ENCODE measurements at places on chromosomes 7 and 10.
A peak's percentile ranks its signal among the peaks of the same experiment; 100 is the strongest.

DNA sequence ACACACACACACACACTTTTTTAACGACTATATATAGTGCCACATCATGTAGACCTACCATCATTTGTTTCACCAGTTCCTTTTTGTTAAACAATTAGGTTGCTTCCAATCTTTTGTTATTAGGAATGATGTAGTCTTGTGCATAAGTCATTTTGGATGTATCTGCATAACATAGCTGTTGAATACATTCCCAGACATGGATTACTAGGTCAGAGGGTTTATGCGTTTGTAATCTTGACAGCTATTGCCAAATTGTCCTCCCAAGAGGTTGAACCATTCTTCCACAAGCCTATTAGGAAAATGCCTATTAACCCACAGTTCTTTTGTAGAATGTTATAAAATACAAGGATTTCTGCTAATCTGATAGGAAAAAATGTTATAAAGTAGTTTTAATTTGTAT, 87.3 kb downstream of the PALS2 start:
- no peak for DNase-seq

DNA sequence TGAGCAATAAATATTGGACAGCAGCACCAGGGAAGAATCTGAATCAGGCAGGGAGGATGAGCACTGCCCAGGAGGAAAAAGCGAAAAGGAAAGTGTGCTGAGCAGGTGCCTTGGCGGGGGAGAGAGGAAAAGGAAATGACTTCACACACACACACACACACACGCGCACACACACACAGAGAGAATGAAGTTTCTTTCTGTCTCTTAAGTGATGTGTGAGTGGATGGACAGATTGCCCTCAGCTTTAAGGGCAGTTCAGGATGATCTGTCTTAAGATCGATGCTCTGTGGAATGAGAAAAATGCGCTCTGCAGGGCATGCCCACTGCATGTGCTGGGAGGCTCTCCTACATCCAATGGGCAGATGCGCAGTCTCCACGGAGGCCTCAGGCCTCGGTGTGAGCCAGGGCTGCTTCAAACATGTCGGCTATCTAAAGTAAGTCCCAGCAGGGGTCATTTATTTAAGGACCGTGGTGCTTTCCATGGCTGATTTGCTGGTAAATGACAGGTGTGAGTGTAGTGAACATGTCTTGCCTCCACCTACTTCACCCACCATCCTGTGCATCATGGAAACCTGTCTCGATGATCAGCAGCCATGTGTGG, 2.5 kb upstream of the ACBD5 start:
- peak; percentile 48 for DNase-seq

DNA sequence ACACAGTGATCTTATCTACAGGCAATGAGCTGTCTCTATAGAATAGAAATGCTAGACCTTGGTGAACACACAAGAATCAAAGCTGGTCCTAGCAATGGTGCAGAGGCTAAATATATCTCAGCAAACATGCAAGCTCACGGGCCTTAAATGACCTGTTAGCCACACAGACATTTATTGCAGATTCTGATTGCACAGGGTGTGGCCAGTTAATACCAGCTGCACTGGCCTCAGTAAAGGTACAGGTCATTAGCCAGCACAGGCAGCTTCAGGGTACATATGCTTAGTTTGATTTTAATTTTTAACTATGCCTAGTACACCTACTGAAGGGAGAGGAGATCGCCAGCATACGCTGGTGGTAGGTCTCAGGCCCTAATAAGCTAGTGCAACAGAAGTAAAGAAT, 265.4 kb upstream of the DGKB start:
- no peak for DNase-seq

- no peak for DNase-seq
Measured at GRCh38 chr10:14219411-14219810, 111.3 kb downstream of the FRMD4A start.

DNA sequence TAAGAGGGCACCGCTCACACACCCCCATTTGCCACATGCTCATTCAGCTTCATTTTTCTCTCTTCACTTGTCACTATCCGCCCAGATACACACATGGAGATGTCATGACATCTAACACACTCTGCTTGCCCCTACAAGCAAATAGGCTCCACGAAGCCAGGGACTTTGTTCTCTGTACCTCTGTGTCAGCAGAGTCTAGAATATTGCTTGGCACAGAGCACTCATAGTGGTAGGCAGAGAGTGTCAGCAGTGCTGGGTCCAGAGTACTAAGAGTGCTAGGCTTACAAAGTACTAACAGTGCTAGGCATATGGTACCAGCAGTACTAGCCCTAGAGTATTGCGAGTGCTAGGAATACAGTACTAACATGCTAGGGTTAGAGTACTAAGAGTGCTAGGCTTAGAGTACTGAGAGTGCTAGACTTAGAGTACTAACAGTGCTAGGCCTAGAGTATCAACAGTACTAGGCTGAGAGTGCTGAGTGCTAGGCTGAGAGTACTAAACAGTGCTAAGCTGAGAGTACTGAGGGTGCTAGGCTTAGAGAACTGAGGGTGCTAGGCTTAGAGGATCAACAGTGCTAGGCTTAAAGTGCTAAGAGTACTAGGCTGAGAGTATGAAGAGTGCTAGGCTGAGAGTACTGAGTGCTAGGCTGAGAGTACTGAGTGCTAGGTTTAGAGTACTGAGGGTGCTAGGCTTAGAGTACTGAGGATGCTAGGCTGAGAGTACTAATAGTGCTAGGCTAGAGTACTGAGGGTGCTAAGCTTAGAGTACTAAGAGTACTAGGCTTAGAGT, 166.1 kb downstream of the PRKAG2 start:
- no peak for DNase-seq

DNA sequence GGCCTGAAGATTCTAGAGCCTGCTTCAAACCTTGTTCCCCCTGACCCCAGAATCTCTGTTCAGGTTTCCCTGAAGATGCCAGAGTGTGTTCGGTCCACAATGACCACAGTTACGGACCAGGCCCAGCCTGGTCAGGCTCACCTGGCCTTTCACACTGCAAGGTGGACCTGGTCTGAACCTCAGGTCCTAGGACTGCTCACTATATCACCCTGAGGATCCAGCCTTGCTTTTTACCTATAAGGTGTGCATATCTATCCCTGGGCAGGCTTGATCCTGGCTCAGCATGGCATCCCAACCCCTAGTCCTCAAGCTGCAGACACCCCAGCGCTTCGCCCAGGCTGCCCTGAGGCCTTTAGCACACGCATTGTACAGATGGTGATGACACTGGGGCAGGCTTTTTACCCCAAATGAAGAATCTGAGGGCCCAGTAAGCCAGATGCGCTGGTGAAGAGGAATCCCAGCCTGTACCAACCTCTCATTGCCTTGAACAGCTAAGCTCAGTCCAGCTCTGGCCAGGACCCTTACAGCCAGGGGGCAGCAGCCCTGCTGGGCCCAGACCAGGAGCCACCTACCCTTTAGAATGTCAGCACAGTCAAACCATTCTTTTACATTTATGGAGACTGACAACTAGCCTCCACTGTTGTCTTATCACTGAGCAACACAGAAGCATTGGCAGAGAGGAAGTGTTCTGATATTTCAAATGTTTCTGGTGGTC, 28.0 kb downstream of the MAT1A start:
- DNase-seq = no peak

GRCh38 chr10:105183536-105183935, 542.4 kb downstream of the SORCS3 start:
- DNase-seq = no peak

- DNase-seq = no peak
Measured at GRCh38 chr7:101075646-101076045, 9.6 kb upstream of the TRIM56 start.

DNA sequence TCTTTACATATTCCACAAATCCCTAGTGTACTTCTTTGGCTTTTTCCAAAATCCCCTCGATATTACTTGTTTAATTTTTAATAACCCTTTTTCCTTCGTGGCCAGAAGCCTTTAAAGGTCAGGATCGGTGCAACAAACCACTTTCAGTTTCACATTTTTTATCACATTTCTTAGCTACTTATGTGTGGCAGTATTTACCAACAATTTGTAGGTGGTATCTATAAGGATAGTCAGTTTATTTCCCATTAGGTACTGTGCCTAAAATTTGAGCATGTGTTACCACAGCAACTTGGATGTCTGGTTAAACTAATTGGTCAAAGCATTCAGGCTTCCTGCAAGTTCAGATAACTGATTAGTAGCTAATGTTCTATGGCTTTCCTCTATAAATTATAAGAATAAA, 104.9 kb downstream of the CDK14 start:
- no peak for DNase-seq

- DNase-seq = no peak
Measured at GRCh38 chr7:133300088-133300487, 47.2 kb downstream of the EXOC4 start.

DNA sequence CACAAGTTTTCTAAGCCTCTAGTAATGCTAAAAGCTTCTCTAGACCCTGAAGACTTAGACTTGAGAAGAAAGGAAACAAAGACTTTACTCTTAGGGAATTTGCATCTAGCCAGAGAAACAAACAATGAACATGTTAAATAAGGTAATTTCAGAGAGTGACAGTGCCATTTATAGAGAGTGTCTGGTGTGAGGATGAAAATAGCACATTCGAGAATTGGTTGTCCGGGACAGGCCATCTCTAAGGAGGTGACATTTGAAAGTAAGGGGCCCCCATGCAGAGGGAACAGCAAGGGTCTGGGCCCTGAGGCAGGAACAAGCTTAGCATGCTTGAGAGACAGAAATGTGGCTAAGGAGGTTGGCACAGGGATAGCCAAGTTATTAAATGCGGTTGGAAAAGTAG, 48.1 kb downstream of the ADAM22 start:
- no peak for DNase-seq

DNA sequence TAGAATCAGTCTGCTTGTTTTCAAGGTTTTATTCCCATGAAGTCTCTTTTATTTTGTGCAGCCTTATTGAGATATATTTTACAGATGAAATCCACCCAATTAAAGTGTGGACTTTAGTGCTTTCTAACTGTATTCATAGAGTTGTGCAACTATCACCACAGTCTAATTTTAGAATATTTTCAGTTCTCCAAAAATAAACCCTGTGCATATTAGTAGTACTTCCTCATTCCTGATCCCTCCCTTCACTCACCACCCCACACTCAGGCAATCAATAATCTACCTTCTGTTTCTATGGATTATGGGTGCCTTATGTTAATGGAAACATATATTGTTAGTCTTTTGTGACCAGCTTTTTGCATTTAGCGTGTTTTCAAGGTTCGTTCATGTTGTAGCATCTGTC, 185.7 kb upstream of the TMEM72 start:
- no peak for DNase-seq

DNA sequence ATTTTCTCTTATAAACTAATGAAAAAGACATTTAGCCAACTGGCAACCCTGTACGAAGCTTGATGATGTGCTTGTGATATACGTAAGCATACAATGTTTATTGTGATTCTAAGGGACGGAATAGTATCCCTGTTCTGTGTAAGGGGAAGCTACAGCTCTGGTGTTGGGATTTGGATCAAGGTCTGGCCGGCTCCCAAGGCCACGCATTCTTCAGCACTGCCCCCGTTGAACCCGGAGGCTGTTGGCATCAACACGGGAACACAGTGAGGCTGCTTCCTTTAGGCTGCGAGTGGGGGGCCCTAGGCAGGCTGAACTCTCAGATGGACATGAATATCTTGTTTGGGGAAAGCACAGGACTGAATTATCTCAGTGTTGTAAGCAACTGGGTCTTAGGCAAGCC, 180.6 kb downstream of the CAMK1D start:
- no peak for DNase-seq

GRCh38 chr10:110617425-110618229, 26.5 kb upstream of the RBM20 start:
- no peak for DNase-seq

DNA sequence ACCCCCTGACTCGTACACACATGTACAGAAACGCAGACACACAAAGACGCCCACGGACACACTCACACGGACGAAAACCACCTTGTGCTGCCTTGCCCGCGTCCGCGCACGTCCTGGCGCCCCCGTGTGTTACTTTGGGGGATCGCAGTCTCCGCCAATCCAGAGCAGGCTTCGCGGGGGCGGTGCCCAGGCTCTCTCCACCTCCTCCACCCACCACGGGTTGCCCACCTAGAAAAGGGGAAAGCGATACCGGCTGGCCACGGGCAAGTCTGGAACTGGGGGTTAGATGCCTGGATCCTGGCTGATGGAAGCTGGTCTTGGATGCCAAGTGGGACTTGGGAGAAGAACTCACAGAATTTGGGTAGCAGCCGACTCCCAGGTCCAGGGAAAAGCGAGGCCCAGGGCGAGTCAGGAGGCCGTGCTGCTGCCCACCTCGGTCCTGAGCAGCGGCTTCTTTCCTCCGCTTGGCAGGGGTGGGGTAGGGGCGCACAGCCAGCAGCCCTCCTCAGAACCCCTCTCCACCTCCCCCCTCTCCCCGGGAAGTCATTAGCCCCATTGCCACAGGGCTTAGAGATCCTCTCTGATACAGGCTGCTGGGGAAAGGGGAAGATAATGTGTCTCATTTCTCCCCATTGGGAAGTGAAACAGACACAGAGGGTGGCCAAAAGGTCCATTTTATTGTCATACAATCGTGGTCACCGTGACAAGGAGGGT, 4.6 kb upstream of the VGF start:
- DNase-seq = peak; percentile 79

DNA sequence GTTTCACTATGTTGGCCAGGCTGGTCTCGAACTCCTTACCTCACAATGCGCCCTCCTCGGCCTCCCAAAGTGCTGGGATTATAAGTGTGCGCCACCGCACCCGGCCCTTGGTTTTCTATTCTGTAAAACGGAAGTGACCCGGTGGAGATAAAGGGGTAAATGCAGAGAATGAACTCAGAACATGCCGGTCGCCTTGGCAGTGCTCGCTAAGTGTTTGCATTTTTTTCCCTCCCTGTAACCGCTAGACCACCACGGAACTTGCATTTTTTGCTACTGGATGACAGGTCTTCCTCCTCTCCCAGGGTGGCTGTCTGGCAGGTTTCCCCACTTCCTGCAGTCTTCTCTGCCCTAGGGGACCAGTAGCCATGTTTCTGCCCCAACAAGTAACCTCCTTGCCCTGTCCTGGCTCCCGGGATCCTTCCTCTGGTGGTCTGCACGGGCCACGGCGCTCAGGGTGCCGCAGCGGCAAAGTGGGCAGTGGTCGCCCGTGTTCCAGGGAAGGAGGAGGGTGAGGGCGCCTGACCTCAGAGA, 18.8 kb upstream of the GNA12 start:
- DNase-seq = no peak

DNA sequence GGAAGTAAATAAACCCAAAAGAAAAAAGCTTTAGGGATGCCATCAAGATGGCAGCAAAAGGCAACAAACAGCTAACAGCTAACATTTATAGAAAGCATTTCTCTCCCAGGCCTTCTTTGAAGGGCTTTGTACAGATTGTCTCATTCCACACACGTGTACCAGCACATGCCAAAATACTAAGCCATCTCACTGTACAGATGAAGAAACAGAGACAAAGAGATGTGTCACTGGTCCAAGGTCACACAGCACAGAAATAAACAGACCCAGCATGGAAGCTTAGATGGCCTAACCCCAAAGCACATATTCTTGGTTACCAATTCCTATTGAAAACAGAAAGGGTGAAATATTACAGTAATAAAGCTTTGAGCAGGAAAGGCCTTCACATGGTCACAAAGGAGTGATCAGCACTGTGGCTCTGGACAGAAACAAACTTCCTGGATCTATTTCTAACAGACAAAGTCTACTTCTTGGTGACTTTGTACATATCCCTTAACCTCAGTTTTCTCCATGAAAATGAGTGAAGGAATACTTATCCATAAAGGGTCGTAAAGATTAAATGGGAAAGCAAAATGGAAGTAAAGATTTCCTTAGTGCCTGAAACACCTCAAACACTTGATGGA, 346.0 kb downstream of the ELMO1 start:
- no peak for DNase-seq
